ENCODE measurements at places on chromosomes 3 and 15. TPM values are rescaled to one million over a fixed set of nuclear protein-coding genes. Genes with fewer than 3 reads are reported as not detected.

Gene A4GNT
- total RNA-seq = not detected

Gene SKOR1
- total RNA-seq = 0.30 TPM

DNA sequence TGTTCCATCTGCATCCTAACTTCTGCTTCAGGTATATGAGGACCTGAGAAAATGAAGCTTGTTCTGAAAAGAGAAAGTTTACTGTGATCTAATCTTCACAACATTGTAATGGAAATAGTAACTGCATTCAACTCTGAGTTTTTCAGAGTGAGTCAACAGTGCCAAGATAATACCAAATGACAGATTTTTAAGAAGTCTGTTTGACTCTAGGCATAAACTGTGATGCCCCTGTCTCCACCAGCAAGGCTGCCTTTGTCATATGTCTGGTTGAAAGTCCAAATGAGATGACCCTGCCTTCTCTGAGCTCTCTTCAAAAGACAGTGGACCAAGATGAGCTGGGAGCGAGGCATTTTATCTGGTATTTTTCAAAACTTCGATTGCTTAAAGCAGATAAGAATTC, 44.8 kb upstream of the B3GNT5 start:
- no peak overlapping the region for H3K4me3 ChIP-seq
- peaks cover 54% of the 10 kb centered on the region for H3K36me3 ChIP-seq
- H3K4me1 ChIP-seq = peaks cover 54% of the 10 kb centered on the region
- DNase-seq = no peak

DNA sequence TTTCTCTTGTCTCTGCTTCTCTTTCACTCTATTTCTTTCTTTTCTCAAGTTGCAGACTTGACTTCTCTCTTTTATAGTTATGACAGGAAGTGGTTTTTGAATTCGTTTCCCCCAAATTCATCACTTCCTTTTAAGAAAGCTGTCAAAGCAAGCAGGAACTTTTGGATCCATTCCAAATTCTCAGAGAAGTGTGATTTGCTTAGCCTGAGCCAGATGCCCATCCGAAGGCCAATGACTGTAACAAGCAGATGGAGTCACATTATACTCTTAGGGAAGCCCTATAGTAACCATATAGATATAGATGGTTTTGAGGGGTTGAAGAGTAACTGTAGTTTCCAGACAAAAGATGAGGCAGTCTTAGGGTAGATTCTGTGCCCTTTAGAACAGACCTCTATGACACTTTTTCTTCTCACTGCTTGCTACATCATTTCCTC, 592.0 kb upstream of the KCNMB2 start:
- H3K36me3 ChIP-seq = peaks cover 13% of the 10 kb centered on the region
- H3K27me3 ChIP-seq = no peaks in the 10 kb centered on the region
- peak overlapping the region; percentile 89 for H3K27ac ChIP-seq
- DNase-seq = no peak
- H3K4me1 ChIP-seq = peaks cover 35% of the 10 kb centered on the region

- H3K27me3 ChIP-seq = peaks cover 17% of the 10 kb centered on the region
- peaks cover 2% of the 10 kb centered on the region for H3K36me3 ChIP-seq
- DNase-seq = no peak
- H3K27ac ChIP-seq = no peak overlapping the region
Observed at GRCh38 chr3:170413291-170413690, 5.4 kb upstream of the CLDN11 start.

Gene GP5
- 0.80 TPM for total RNA-seq

Gene CAMK2N2
- total RNA-seq = not detected

Gene LINGO1
- total RNA-seq = not detected

Gene STAG1
- total RNA-seq = 44.6 TPM

Gene ADIPOQ
- total RNA-seq = not detected

Gene STRA6
- total RNA-seq = 0.25 TPM

DNA sequence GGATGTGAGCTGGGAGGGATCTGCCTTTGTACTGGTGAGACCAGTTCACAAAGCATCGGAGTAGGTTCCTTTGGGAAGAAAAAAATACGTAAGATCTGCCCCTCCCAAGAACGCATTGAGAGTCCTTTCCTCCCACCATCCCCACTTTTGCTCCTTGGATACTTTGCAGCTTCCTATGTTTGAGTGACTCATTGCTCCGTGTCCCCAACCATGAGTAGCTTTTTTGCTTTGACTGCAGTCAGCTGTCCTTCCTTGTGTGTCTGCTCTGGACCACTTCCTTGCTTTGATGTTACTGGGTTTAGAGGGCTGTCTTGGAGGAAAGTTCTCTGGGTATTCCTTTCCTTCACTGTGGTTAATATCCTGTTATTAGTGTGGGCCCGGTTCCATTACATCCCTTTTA, 43.2 kb upstream of the PTPN23 start:
- H3K36me3 ChIP-seq = peaks cover 19% of the 10 kb centered on the region
- DNase-seq = no peak
- no peak overlapping the region for H3K27ac ChIP-seq
- no peak overlapping the region for H3K4me3 ChIP-seq
- no peaks in the 10 kb centered on the region for H3K27me3 ChIP-seq

GRCh38 chr3:99659951-99660350, 21.6 kb downstream of the COL8A1 start:
- no peaks in the 10 kb centered on the region for H3K4me1 ChIP-seq
- DNase-seq = no peak
- H3K4me3 ChIP-seq = no peak overlapping the region
- H3K36me3 ChIP-seq = no peaks in the 10 kb centered on the region

DNA sequence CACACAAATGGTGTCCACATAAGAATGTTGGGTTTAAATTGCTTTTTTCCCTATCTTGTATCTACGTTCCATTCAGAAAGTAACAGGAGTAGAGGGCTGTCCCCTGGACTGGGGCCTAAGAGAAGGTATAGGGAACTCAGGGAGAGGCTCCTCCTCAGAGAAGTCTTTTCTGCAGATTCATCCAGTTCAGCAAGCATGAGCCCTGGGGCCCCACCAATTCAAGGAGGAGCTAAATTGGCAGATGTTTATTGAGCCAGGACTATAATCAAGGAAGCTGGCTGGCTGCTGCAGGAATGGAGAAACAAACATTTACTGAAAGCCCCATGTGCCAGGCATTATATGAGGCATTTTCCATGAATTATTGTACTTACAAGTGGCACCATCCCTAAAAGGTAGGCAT, 22.1 kb upstream of the LARS2 start:
- peaks cover 5% of the 10 kb centered on the region for H3K27me3 ChIP-seq
- no peak overlapping the region for H3K4me3 ChIP-seq
- H3K36me3 ChIP-seq = no peaks in the 10 kb centered on the region

GRCh38 chr3:134892326-134892725, 97.3 kb downstream of the EPHB1 start:
- DNase-seq = no peak
- no peaks in the 10 kb centered on the region for H3K36me3 ChIP-seq
- H3K27me3 ChIP-seq = no peaks in the 10 kb centered on the region
- no peak overlapping the region for H3K27ac ChIP-seq
- no peaks in the 10 kb centered on the region for H3K4me1 ChIP-seq

Gene GOLGA6B
- total RNA-seq = not detected

DNA sequence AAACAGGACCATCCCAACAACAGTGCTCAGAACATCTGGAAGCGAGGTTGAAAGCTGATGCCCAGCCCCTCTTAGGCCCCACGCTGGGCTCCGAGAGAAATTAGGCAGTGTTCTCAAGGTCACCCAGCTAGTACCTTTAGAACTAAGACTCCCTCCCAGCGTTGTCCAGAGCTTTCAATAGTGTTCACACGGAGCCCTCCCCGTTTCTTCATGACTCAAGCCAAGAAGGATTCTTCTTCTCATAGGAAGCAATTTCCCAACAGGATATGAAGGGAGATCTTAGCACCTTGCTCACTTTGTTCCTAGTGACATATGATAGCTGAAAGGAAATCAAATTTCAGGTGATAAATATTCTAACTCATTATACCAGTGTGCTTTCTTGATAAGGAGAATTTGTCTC, 244.2 kb upstream of the ST8SIA2 start:
- H3K27me3 ChIP-seq = no peaks in the 10 kb centered on the region
- no peaks in the 10 kb centered on the region for H3K4me1 ChIP-seq
- peaks cover 4% of the 10 kb centered on the region for H3K36me3 ChIP-seq
- no peak overlapping the region for H3K4me3 ChIP-seq
- no peak for DNase-seq

Gene TMEM39A
- 32.5 TPM for total RNA-seq

Gene MITF
- 0.06 TPM for total RNA-seq

Gene RGMA
- 0.08 TPM for total RNA-seq

DNA sequence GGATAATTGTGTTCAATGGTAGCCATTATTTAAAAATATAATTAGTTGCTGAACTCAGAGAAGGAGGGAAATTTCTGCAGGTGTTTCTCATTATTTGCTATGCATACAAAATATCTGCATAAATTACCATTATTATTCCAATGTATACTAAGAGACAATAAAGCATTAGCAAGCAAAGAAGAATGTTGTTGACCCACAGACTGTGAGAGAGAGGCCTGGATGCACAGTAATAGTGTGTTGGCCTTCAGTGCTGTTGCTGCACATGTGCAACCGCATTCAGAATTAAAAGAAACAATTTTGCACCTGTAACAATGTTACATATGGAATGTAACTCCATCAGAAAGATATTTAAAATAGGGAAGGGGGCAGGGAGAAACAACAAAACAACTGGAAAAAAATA, 155.6 kb upstream of the KCNH8 start:
- H3K27me3 ChIP-seq = peaks cover 31% of the 10 kb centered on the region
- H3K27ac ChIP-seq = no peak overlapping the region
- DNase-seq = no peak
- H3K36me3 ChIP-seq = peaks cover 8% of the 10 kb centered on the region

GRCh38 chr3:33936171-33936920, 137.9 kb downstream of the PDCD6IP start:
- no peak overlapping the region for H3K27ac ChIP-seq
- no peaks in the 10 kb centered on the region for H3K36me3 ChIP-seq
- no peak for DNase-seq
- H3K27me3 ChIP-seq = peaks cover 7% of the 10 kb centered on the region

GRCh38 chr3:64224826-64225610, at the start of gene PRICKLE2:
TSS of gene PRICKLE2 (minus strand) at chr3:64225466. CDS start at chr3:64198927, 26,539 bp downstream.
- no peak within 1 kb of the TSS for H3K27ac ChIP-seq
- H3K4me3 ChIP-seq = no peak within 1 kb of the TSS
- DNase-seq = peak; percentile 1
- no peaks in the 10 kb centered on the region for H3K36me3 ChIP-seq
- peaks cover 2% of the 10 kb centered on the region for H3K4me1 ChIP-seq

DNA sequence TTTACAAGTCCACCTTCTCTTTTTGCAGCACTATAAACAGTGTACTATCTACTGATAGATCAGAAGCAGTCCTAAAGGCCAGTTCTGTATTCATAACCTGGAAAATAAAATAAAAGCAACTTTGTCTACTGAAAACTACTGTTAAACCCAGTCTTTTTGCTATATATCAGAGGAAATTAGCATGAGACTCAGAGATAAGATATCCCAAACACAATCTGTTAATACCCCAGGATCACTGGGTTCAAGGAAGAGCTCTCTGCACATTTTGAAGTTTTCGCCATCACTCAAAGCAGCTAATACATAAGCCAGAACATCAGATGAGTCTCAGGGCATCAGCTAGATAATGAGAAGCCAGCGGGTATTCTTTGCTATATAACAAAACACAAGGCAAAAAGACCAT, 21.8 kb downstream of the OSBPL10 start:
- no peak overlapping the region for H3K27ac ChIP-seq
- peaks cover 5% of the 10 kb centered on the region for H3K36me3 ChIP-seq
- H3K27me3 ChIP-seq = no peaks in the 10 kb centered on the region
- peaks cover 13% of the 10 kb centered on the region for H3K4me1 ChIP-seq

- no peak overlapping the region for H3K27ac ChIP-seq
- H3K27me3 ChIP-seq = no peaks in the 10 kb centered on the region
- DNase-seq = no peak
- no peaks in the 10 kb centered on the region for H3K36me3 ChIP-seq
Observed at GRCh38 chr3:16211176-16211904, 36.9 kb downstream of the GALNT15 start.

GRCh38 chr15:100572362-100572983, 29.5 kb downstream of the LINS1 start:
- no peak for DNase-seq
- peaks cover 53% of the 10 kb centered on the region for H3K36me3 ChIP-seq
- H3K4me3 ChIP-seq = no peak overlapping the region
- H3K27me3 ChIP-seq = no peaks in the 10 kb centered on the region
- peak overlapping the region; percentile 85 for H3K27ac ChIP-seq
- H3K4me1 ChIP-seq = peaks cover 43% of the 10 kb centered on the region

GRCh38 chr3:81451611-81452010, 309.8 kb downstream of the GBE1 start:
- DNase-seq = no peak
- no peaks in the 10 kb centered on the region for H3K36me3 ChIP-seq
- no peaks in the 10 kb centered on the region for H3K4me1 ChIP-seq
- H3K27ac ChIP-seq = no peak overlapping the region
- H3K4me3 ChIP-seq = no peak overlapping the region
- H3K27me3 ChIP-seq = no peaks in the 10 kb centered on the region

DNA sequence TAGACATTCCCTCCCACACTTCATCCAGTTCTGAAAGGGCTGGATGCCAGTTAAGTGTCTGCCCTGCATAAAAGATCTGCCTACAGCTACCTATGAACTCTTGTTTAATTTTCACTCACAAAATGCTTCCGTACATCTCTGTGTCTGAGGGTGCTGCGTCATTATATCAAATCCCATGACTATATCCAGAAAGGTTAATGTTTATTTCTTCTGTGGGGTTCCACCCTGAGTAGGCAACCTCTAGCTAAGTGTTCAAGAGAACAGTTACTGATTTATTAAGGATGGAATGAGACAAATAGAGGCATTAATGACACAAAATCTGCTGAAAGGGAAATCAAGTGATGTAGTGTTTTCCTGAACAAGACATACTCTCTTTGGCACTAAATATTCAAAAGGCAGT, 220.2 kb downstream of the MTHFS start:
- peaks cover 19% of the 10 kb centered on the region for H3K27me3 ChIP-seq
- H3K36me3 ChIP-seq = no peaks in the 10 kb centered on the region
- no peak overlapping the region for H3K27ac ChIP-seq
- no peak for DNase-seq

Gene CHRD
- total RNA-seq = not detected

Gene TGFBR2
- 65.1 TPM for total RNA-seq
